ENCODE measurements at places on chromosomes 5 and 9. TPM values are rescaled to one million over a fixed set of nuclear protein-coding genes. Genes with fewer than 3 reads are reported as not detected.
A peak's percentile ranks its signal among the peaks of the same experiment; 100 is the strongest.

DNA sequence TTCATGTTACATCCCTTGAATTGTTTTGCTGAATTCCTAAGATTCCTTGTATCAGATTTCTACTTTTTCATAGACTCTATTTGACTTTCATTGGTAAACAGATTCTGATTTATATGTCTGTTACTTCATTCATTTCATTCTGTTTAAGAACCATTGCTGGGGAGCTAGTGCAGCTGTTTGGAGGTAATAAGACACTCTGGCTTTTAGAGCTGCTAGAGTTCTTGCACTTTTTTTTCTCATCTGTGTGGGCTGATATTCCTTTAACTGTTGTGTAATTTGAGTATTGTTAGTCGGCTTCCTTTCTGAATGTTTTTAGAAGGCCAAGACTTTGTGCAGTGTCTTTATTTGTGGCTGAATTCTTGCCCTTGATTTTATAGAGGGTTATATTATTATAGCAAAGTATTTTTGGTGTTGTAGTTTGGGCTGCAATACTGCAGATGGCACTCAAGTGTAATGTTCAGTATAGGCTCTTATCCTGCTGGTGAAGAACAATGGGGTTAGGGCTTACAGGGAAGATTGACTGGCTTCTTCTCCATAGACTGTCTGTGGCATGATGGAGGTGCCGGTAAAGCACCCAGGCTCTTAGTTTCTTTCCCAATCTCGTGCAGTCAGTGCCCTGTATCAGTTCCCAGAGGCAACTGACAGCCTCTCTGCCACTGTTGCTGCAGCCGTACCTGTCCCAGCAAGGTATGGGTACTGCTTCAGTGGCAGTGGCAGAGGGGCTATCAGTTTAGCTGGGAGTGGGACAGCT, 162.2 kb downstream of the OXCT1 start:
- H3K27me3 ChIP-seq: no peaks in the 10 kb centered on the region
- no peak overlapping the region for H3K4me3 ChIP-seq
- H3K36me3 ChIP-seq: no peaks in the 10 kb centered on the region
- no peak overlapping the region for H3K27ac ChIP-seq
- DNase-seq: no peak

Gene PCDHB16
- total RNA-seq: 16.3 TPM

GRCh38 chr5:90131383-90132133, 278.0 kb downstream of the CETN3 start:
- H3K36me3 ChIP-seq: no peaks in the 10 kb centered on the region
- H3K27ac ChIP-seq: no peak overlapping the region
- DNase-seq: no peak
- no peaks in the 10 kb centered on the region for H3K4me1 ChIP-seq
- no peaks in the 10 kb centered on the region for H3K27me3 ChIP-seq

Gene NSD1
- 41.4 TPM for total RNA-seq

GRCh38 chr5:124935065-124935464, 188.6 kb upstream of the ZNF608 start:
- peaks cover 12% of the 10 kb centered on the region for H3K4me1 ChIP-seq
- peak overlapping the region; percentile 80 for H3K27ac ChIP-seq
- H3K27me3 ChIP-seq: no peaks in the 10 kb centered on the region

DNA sequence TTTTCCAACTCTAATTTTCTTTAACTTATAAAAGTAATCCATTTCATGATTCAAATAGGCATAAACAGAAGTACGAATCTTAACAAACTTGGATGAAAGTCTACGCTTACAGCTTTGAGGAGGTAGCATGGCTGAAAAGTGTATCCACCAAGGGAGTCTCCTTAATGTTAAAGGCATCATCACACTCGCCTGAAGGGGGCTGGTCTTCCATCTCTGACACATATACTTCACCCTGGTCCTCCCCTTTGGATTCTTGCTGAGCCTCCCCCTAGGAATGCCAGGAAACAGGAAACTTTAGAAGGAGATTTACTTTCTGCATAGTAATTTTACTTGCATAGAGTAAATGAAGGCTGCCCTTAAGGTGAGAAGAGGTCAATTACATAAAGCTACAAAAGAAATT, 10.3 kb upstream of the NME5 start:
- no peaks in the 10 kb centered on the region for H3K36me3 ChIP-seq
- no peak overlapping the region for H3K27ac ChIP-seq
- no peak overlapping the region for H3K4me3 ChIP-seq

Gene CEL
- total RNA-seq: not detected

- no peaks in the 10 kb centered on the region for H3K27me3 ChIP-seq
- no peak overlapping the region for H3K4me3 ChIP-seq
- peak; percentile 26 for DNase-seq
- H3K36me3 ChIP-seq: no peaks in the 10 kb centered on the region
- H3K4me1 ChIP-seq: peaks cover 4% of the 10 kb centered on the region
Measured at GRCh38 chr5:72790186-72790585, 26.3 kb upstream of the TNPO1 start.
